ENCODE measurements at places on chromosomes 7 and 10. TPM values are rescaled to one million over a fixed set of nuclear protein-coding genes. Genes with fewer than 3 reads are reported as not detected.

Gene CAV1
- total RNA-seq: not detected

Gene WEE2
- not detected for total RNA-seq

Gene MRLN
- not detected for total RNA-seq

Gene PNLIPRP2
- total RNA-seq: not detected

Gene TMEM130
- total RNA-seq: not detected

Gene H2BK1
- total RNA-seq: 3.8 TPM

Gene VPS37D
- total RNA-seq: 0.64 TPM

Gene BAIAP2L1
- 0.86 TPM for total RNA-seq

Gene MYL10
- total RNA-seq: not detected

Gene VWC2
- total RNA-seq: not detected

Gene ERVW-1
- not detected for total RNA-seq

Gene SLC29A4
- 0.47 TPM for total RNA-seq

Gene CELF2
- total RNA-seq: 230 TPM

Gene GRID2IP
- total RNA-seq: 0.15 TPM

Gene YWHAG
- total RNA-seq: 36.6 TPM

Gene CLCN1
- not detected for total RNA-seq

Gene INSYN2A
- total RNA-seq: not detected

Gene SPDYE11
- not detected for total RNA-seq

Gene POMZP3
- 22.3 TPM for total RNA-seq

Gene DENND2A
- total RNA-seq: not detected

Gene APBB1IP
- total RNA-seq: 86.4 TPM

Gene CLDN12
- total RNA-seq: 2.9 TPM

Gene SEMA4G
- 1.1 TPM for total RNA-seq

Gene MYOZ1
- not detected for total RNA-seq

Gene NUTM2E
- not detected for total RNA-seq

Gene SRGN
- total RNA-seq: 580 TPM

Gene CALY
- 1.8 TPM for total RNA-seq

Gene PALD1
- not detected for total RNA-seq

Gene COL17A1
- not detected for total RNA-seq

Gene SCIN
- total RNA-seq: not detected

Gene GIMAP6
- 43.8 TPM for total RNA-seq

Gene CRHR2
- not detected for total RNA-seq

Gene PIP
- total RNA-seq: not detected

Gene GJD4
- total RNA-seq: not detected

Gene SFRP4
- not detected for total RNA-seq

Gene CPA4
- not detected for total RNA-seq

Gene CPN1
- total RNA-seq: not detected

Gene LIPM
- not detected for total RNA-seq

Gene PPP1R9A
- total RNA-seq: not detected
